ENCODE measurements at places on chromosomes 2 and 18.

DNA sequence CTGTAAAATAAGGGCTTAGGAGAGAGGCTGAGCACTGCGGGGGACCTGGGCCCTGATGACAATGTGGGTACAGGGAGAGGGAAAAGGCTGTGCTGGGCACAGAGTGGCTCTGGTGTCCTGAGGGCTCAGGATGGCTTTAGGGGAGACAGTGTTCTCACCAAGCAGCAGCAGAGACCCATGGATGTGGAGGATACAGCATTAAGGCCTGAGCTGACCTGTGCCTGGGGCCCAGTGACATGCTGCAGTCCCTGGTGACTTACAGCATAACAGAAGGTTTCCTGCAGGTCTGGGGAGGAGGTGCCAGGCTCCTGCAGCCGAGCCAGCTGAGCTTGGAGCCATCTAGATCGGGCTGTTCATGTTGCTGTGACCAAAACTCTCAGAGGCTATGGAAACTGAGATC lies 191.3 kb upstream of the SMAD2 start:
- no peak for DNase-seq

GRCh38 chr2:195575879-195576401 lies 81.1 kb upstream of the SLC39A10 start:
- DNase-seq: peak; percentile 17

DNA sequence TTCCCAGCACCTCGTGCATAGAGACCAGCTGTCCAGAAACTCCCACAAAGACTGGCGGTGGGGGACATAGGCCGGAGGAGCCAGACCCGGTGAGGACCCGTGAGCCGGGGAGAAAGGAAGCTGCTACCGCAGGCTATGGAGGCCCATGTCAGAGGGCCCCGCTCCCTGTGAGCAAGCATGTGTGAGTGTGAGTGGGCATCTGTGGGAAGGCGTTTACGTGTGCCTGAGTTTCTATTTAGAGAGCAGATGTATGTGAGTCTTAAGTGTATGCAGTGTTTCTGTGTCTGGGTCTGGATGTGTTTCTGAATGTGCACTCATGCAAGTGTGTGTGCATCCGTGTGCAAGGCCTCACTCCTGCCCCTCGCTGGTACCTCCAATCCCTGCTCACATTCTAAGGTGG lies 187.8 kb upstream of the RAB6C start:
- no peak for DNase-seq

- DNase-seq: no peak
These were observed 61.3 kb downstream of the MGAT4A start for GRCh38 chr2:98669675-98670074.

DNA sequence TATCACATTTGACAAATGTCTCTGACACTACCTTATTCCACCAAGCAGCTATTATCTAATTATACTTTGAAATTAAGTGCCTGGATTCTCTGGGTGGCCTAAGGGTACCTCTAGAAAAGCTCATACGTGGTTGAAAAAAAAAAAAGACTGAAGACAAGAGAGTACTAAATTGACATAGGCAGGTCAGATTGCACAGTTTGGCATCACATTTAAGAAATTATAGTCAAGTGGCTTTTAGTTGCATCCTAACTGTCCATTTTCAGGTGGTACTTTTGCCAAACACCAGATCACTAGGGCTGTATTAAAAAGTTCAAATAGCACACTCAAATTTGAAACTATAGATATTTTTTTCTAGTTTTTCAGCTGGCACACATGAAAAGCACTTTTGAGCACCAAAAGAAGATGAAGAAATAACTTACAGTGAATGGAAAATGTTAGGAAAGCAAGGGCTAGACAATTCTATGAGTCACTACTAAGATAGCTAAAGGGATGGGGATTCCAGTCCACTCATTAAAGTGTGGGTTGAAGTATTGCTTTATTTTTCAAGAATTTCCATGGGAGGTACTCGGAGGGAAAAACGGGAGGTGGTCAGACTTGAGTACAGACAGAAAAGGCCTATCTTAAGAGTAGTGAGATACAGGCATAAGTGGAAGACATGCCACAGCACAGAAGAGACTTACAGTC lies 106.5 kb upstream of the COL5A2 start:
- no peak for DNase-seq

- DNase-seq: no peak
These were observed 71.1 kb upstream of the FMNL2 start for GRCh38 chr2:152263911-152264310.

GRCh38 chr2:215652388-215652787 lies 216.5 kb upstream of the FN1 start:
- no peak for DNase-seq

DNA sequence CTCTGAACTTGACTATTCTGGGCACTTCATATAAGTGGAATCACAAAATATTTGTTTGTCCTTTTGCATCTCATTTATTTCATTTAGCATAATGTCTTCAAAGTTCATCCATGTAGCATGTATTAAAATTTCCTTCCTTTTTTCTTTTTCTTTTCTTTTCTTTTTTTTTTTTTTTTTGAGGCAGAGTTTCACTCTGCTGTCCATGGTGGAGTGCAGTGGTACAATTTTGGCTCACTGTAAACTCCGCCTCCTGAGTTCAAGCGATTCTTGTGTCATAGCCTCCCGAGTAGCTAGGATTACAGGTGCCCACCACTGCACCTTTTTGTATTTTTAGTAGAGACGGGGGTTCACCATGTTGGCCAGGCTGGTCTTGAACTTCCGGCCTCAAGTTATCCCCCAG lies 11.9 kb downstream of the ATP8B1 start:
- DNase-seq: no peak

Data from KG1 (cell line).